ENCODE measurements at places on chromosomes 1 and 21.

DNA sequence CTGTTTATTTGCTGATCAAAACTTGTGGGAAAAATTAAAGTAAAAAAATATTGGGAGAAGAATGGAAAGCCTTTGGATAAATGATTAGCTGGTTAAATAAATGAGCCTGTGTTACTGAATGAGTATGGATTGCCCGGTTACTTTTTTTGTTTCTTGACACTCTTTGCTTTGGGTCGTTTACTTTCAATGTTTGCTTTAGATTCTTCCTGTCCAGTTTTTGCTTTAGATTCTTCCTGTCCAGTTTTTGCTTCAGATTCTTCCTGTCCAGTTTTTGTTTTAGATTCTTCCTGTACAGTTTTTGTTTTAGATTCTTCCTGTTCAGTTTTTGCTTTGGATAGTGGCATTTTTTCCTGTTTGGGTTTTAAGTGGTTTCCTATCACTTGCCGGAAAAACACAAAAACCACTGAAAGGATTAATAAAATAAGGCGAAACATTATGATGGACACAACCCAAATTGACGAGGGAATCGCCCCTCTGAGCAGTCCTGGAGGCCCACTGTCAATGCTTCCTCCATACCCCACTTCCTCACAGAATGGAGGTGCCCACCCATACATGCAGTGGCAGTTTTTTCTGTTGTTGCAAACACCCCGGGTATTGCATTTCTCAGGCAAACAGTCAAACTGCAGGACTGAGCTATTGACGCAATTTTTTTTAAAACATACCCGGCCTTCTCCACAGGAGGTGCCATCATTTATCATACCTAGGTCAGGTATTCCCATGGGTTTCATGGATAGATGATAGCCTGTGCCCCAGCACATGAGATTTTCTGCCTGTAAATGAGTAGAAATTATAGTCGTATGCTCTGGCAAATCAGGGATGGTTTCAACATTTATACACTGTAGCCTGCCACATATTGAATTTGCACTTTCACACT is 2.3 kb downstream of the ADAM30 start:
- no peak for DNase-seq

GRCh38 chr1:236495467-236496112 is 28.2 kb upstream of the LGALS8 start:
- no peak for DNase-seq

- no peak for DNase-seq
These were observed at the start of gene RCSD1 for GRCh38 chr1:167629681-167630567. RCSD1 (plus strand) TSS chr1:167630232; CDS start chr1:167630424, 192 bp downstream.

DNA sequence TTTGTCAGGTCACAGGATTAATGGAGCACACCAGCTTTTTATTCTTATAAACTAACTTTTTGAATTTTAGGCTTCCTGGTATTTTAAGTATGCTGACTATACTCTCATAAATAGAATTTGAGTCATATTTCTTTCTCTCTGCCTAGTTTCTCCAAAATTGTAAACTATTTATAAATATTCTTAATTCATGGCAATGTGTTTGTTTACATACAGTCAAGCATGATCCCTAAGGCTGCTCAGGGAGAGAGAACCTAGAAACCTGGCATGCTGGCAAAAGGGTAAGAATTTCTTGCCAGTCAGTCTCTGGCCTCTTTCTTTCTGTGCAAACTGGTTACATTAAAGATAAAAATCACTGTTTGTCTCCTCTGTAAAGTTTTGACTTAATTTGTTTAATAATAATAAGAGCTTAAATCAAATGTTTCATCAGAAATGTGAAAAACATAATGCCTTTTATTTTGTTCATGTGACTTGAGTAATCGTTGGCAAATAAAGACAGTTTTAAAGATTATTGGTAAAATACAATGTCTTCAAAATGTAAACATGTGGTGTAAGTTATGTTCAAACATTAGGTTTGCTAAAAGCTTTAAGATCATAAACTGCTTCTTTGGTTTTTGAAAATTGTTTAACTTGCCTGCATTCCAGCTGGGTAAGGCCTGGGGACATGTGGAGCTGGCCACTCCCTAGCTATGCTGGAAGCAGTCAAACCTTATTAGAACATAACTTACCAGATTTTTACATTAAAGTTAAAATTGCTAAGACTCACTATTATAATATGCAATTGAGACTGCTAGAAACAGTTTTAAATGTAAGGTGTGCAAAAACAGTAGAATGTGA is 1401.7 kb downstream of the NCAM2 start:
- DNase-seq = no peak

DNA sequence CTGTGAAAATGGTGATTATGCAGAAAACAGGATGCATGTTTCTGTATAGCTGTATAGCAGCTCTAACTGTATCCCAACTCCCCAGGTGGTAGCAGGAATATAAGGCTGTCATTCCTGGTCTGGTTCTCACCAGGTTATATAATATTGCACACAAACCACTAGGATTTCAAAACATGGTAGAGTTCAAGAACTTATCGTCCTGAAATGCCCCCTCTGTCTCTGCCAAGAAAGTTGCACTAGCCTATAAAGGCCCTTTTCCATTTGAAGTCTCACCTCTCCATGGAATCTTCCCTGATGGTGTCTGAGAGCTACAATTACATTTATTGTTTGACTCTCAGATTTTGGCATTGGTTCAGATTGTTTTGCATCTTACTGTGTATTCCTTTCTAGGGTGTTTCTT is 184.9 kb upstream of the FAM78B start:
- DNase-seq = no peak

DNA sequence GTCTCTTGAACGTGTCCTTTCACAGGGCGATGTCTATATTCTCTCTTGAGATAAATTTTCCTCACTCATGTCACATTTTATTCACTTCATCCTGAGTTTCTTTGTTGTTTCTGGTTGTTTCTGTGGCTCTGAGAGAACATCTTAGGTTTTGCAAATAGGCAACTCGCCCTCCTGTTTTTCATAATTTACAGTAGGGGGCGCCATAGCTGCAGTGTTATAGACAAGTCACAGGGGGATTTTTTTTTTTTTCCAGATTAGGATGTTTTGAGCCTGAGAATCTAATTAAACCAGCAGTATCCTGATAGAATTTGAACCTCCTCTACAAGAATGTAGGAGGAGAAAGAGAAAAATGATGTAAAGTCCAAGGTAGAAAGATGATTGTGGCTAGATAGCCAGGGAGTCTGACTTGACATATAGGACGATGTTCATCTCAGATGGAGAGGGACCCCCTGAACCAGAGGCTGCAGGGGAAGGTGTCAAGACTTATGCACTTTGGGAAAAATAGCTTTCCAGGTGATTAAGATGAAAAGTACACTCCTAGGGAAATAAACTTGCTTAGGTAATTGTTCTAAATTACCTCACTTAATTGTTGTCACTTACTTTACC is 76.3 kb downstream of the ZP4 start:
- DNase-seq = no peak

DNA sequence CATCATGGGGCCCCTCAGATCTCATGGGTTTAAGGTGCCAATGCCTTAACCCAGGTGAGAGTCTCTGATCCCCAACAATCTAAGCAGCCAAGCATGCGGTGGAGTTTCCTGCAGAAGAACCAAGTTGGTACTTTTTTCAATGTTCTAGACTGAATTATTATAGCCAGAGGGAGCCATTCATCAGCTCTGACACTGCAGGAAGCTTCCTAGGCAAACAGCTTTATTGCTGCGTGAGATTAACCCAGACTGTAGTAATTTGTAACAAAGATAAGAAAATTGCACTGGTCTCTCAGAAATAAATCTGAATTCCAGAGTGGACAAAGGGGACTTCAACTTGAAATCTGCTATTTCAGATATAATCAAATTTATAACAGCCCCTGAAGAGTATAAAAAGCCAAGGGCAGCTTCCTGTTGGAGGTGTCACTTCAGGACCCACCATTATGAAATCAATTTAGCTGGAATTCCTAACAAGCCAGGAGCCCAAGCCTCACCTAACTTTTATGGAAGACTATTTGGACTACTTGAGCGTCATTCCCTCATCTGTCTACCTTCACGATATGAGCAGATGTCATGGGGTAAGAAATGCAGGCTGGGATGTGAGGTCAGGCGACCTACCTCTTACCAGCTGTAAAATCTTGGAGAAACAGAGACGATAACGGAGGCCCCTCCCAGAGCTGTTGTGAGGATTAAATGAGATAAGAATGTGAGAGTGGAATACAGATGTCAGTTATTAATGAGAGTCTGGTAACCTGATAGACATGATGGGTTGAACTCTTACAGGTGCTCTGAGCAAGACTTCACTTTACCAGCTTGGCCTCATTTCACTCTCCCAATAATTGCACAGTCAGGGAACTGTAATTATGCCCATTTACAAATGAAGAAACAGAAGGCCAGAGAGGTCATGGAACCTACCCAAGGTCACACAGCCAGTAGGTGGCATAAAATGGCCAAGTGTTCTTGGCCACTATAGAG is 135.1 kb downstream of the RRAGC start:
- no peak for DNase-seq

GRCh38 chr1:233016798-233017197 is 66.4 kb downstream of the NTPCR start:
- no peak for DNase-seq

- no peak for DNase-seq
These were observed 3.2 kb downstream of the F3 start for GRCh38 chr1:94538243-94538827.

DNA sequence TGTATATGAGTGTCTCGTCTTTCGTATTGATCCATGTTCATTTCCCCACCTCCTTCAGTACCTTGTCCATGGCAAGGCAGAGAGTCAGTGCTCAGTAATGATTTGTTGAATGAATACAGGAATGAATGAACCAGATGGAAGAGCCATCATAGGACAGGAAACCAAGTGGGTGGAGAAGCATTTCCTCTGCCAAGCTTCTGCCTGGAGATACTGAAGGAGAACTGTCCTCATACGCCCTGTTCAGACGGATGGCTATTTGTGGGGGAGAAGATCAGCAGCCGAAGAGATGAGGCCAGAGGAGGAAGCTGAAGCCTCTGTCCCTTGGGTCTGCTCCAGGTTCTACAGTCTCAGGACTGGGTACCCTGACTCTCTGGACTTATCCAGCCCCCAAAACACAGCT is 5.8 kb downstream of the FAM43B start:
- no peak for DNase-seq

DNA sequence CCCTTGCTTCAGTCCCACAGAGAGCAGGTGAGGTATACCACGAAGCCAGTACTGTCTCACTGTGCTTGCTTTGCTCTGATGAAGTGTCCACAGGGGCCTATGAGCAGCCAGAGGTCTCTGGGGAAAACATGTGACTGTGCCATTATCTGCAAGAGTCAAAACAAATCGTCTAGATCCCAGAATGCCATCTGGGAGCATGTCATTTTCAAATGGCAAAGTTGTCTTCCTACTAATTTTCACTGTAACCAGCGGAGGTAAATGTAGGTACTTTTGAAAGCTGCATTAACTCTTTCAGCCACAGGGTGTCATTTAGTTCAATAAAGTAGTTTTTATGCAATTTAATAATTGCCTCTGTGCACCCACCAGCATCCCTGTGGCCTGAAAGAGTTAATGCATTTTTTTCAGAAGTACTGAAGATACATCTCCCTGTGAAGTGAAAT is 173.6 kb upstream of the SGIP1 start:
- no peak for DNase-seq

- no peak for DNase-seq
These were observed 5.4 kb downstream of the SOAT1 start for GRCh38 chr1:179298952-179299351.

DNA sequence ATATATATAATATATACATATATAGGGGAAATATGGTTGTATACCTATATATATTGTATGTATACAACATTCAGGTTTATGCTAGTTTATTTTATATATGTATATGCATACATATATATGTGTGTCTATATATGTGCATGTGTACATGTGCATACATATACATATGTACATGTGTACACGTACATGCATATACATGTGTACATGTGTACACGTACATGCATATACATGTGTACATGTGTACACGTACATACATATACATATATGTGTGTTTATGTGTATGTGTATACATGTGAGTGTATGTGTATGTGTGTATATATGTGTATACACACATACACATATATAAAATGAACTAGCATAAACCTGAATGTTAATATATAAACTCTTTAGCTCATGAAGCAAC is 220.9 kb downstream of the FAF1 start:
- no peak for DNase-seq

DNA sequence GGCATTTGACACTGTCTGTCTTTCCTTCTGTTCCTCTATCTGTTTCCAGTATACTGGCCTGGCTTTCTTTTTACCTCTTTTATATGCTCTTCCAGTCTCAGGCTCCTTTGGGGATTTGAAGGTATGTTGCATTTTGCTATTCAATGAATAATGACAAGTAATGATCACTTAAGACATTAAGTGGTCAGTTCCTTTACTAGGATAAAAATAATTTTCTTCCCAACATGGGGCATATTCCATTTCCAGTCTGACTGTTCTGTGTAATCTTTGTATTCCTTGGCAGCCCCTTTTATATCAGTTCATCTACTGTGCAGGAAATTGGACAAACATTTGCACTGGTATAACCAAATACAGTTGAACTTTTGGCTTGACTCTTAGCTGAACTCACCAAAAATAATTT is 15.6 kb downstream of the METTL18 start:
- no peak for DNase-seq

- DNase-seq = peak; percentile 8
These were observed 138.3 kb downstream of the APP start for GRCh38 chr21:26032263-26032662.

DNA sequence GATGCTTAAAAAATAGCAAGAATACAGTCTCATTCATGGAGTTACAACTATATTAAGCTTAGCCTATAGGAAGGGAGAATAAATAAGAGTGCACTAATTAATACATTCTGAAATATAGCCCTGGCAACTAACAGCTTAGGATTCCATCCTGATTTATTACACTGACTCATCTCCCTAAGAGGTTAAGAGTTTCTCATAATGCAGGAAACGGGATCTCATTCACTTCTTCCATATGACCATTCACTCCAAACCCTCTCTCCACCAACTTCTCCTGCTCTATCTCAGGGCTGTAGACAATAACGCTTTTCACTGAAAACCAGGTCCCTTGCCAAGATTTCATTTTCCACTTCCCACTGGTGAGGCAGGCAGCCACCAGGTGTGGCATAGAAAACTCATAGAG is 168.5 kb upstream of the PLD5 start:
- no peak for DNase-seq

GRCh38 chr1:226704169-226704937 is 34.7 kb downstream of the ITPKB start:
- no peak for DNase-seq

DNA sequence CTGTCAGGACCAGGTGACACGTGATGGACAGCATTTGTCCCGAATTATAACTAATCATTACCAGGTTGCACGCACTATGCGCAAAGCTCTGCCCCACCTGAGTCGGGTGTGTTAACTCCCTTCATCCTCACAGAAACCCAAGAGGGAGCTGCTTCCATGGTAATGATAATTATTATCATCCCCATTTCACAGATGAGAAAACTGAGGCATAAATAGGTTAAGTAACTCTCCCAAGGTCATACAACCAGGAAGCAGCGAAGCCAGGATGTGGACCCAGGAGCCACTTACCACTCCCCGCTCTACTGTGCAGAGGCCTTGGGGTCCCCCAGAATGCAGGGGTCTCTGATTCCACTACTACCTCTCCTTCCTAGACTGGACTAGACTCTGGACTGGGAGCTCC is 76.7 kb upstream of the TARDBP start:
- DNase-seq = no peak

Data from HS-27A (cell line).